AG04449 (cell line): ENCODE measurements at places on chromosomes 1 and 21.

DNA sequence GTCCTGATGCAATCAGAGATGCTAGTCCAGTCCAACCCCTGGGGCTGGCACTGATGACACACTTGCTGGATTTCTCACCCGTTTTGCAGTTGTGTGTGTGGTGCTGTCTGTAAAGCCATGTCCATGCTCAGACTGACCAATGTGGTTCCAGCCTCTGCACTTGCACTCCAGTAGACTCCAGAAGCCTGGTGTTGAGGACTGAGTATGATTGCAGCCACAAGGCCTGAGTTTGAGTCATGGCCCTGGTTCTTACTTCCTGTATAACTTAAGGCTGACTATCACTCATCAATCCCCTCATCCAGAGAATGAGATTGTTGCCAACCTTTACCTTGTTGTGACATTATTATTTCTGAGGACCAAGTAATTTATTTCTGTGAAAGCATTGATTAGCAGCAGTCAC is 34.8 kb upstream of the IKBKE start:
- no peak for DNase-seq

DNA sequence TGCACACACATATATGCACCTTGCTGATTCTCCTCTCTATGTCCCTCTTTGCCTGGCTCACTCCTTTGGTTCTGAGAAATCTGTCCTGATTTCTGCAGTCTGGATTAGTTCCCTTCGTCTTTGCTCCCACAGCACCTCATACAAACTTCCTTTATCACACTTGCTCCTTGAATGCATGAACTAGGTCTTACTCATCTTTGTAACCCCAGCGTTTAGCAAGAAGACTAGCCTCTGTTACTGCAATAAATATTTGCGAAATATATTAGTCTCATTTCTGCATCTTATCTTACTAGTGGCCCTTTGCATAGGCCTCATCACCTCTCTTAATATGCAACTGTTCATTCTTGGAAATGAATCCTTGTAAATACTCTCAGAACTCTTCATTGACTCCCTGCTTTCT is 11.4 kb downstream of the SMYD2 start:
- no peak for DNase-seq

DNA sequence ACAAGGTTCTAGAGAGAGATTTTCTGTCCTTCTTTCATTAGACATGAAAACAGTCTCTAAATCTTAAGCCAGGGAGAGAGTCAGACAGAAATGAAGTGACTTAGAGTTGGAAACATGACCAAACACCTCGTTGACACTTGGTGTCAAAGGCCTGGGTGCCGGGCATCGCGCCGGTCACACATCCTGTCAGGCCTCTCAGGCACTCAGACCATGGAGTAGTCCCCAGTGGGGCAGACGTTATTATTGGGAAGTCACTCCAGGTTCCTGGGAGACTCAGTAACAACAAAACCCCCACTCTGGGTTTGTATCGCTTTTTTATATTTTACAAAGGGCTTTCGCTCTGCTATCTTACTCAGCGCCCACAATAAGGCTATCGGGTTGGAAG is 25.8 kb downstream of the KCNN3 start:
- no peak for DNase-seq

GRCh38 chr1:113605146-113605545 is 154.1 kb downstream of the PHTF1 start:
- DNase-seq = no peak

GRCh38 chr1:12712076-12712475 is 3.8 kb upstream of the AADACL3 start:
- no peak for DNase-seq

DNA sequence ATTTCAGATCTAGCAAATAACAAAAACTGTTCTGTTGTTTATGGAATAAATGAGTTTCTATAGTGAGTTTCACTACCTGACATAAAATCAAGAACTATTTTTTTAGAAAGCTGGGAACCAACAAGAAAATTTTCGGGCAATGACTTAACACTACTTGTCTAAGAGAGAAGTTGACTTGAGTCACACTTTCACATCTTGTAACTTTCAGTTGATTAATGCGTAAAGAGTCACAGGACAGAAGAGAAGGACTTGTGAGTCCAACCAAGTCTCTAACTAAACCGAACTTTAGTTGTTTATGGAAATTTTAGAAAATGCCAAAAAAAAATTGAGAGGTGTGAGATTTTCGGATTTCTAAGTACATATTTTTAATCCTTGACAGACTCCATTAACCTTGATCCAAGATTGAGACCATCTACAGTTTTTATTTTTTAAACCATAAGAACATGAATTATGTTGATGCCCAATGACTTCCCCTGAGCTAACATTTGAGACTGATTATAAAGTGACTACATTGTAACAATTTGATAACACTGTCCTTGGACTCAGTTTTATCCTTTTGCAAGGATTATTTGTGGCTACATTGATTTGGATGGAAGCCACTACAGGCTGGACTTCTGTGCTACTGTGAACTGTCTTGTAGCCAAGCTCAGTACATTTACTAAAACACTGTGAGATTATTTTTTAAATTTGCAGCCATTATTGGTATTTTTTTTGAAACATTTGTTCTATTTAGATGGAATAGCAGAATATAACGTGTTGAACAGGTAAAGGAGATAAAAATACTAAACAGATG is 284.0 kb downstream of the PTPRC start:
- no peak for DNase-seq

- no peak for DNase-seq
Measured at GRCh38 chr1:77900687-77901293, 12.4 kb downstream of the NEXN start.

- DNase-seq = no peak
Measured at GRCh38 chr1:162364498-162364897, 12.2 kb downstream of the SPATA46 start.

DNA sequence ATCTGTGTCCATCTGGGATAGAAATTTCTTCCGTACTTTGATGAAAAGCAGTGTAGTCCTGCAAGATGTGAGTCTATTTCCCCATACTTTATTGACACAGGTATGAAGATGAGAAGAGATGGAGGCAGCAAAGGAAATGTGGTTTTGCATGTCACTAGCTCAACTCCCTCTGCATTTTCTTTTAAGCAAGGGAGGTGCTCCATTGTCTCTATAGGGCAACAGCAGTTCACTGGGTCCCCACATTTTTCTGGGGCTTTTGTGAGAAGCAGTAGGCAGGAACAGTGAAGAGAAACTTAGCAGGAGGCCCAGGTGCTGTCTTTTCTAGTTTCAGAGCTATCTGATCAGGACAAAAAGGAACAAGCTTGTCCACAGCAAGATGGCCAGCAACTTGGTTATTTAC is 37.1 kb downstream of the C21orf91 start:
- DNase-seq = no peak

DNA sequence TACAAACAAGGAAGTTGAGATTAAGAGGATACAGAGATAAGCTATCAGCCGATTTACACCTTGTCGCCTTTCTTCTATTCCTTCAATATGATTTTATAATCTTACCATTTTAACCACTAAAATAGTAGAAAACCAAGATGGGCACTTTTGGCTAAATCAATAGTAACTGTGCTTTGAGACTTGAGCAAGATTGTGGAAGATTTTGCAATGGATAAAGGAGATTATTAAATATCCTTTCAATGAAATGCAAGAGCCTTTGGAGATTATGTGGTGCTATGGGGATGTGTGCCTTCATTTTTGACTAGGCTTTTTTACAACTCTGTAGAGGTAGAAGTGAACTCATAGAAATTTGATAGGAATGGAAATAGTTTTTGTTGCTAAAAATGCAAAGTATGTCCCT is 33.7 kb downstream of the ADAMTS1 start:
- DNase-seq = no peak

- DNase-seq = peak; percentile 46
Measured at GRCh38 chr1:109959974-109960744, 24.4 kb upstream of the AHCYL1 start.

GRCh38 chr21:45985471-45986315 is 4.1 kb downstream of the COL6A1 start:
- DNase-seq = no peak

DNA sequence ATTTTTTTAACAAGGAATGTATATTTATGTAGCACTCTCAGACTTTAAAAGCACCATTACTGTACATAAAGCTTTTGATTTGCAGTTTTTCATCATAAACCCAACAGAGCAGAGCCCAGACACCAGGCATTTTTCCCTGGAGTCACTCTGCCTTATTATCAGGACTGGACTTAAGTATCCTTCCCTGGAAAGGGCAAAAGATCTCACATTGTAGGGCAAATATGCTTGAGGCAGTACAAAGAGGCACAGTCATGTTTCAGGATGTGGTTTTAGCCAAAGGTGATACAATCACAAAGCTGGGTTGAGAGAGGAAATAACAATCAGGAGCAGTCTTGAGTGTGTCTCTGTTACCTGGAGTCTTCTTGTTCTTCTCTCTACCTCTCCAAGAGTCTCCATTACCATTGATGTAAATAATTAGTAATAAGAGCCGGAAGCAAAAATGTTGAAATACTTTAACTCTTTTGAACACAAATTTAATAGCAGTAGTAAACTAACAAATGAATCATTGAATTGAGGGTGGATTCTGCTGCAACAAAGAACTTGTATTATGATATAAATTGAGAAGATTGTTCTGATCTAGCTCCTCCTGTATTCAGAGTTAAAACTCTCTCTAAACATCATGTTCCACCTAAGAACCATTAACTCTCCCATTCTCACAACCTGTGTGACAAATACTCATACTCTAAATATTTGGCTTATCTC is 160.5 kb downstream of the LTN1 start:
- no peak for DNase-seq

DNA sequence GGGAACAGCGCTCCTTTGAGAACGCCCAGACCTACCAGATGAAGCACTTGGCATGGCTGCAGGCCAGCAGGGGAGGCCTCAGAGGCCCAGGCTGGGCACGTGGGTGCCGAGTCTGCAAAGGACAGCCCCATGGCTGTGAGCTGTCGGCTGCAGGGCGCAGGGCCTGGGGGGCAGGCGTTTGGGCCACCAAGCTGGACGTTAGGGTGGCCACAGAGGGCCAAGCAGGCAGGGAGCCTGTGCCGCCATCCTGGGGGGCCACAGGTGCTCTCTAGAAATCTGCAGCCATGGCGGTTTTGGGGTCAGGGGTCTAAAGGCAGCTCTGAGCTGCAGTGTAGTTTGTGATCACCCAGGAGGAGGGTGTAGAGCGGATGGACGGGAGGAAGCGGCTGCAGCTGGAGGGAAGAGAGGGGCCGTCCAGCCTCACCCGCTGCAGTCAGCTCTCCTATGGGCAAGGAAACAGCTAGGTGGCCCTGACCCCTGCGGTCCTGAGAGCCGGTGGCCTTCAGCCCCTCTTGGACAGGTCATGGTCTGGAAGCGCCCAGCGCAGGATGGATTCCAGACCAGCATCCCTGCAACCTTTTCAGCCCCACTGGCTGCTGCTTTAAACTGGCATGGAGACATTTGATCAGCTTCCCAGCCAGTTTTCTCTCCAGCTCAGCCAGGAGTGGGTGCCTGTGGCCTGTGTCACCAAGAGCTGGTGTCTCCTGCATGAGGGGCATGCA is 11.0 kb downstream of the IBA57 start:
- DNase-seq = no peak

DNA sequence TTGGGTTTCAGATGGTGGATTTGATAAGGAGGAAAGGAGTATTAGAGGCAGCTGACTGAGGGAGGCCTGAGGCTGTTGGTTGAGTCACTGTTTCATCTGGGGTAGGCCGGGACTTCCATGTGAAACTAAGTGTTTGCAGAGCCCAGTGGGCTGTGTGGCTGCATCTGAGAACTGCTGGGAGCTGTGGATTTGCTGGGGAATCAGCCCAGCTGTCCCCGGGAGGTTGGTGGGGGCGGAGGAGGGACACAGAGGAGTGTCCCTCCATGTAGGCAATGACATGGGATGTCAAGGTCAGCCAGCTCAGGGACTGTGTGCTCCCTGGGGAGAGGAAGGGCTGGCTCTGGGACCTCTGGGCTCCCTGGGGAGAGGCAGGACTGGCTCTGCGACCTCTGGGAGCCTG is 36.4 kb downstream of the SLC2A7 start:
- no peak for DNase-seq

- no peak for DNase-seq
Measured at GRCh38 chr1:87044424-87044823, 130.0 kb downstream of the HS2ST1 start.

GRCh38 chr1:19793360-19794046 is 6.2 kb downstream of the TMCO4 start:
- DNase-seq = no peak

GRCh38 chr1:101187297-101187696 is 49.5 kb upstream of the S1PR1 start:
- no peak for DNase-seq

GRCh38 chr21:36265431-36265830 is 54.6 kb upstream of the MORC3 start:
- no peak for DNase-seq

DNA sequence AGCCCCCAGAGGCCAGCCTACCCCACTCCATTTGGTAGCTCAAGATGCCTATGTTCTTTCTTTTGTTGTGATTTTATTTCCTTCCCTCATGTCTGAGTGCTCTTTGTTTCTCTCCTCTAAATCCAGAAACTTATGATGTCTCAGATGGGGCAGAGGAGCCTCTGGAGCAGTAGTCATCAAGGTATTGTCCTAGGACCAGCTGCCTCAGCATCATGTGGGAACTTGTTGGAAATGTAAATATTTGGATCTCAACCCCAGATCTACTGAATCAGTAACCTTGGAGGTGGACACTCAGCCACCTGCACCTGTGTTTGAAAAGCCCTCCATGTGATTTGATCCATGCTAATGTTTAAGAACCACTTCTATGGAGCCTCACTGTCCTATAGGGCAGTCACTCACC is 593.1 kb upstream of the PLXNA2 start:
- DNase-seq = no peak

- no peak for DNase-seq
Measured at GRCh38 chr1:83029050-83029449, 969.9 kb downstream of the TTLL7 start.

GRCh38 chr1:24154215-24154614 is 11.3 kb upstream of the IL22RA1 start:
- no peak for DNase-seq

DNA sequence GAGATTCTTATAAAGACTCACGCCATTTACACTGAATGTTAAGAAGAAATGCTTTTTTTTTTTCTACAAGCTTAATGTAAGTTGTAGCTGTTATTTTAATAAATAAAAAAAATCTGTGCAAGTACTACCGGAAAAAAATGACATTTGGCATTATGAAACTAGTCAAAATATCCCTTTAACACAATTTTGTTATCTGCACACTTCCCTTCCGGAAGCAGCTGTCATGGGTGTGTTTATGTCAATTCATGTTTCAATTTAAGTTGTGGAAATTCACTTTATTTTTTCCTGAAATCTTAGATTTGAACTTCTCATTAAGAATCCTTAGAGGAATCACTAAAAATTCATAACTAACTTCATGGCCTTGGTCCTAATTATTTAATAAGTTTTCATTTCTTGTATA is 308.1 kb downstream of the KCTD3 start:
- no peak for DNase-seq

GRCh38 chr1:215376544-215377264 is 190.4 kb upstream of the KCTD3 start:
- DNase-seq = peak; percentile 60
